AG09309 (cell line): ENCODE measurements at places on chromosomes 13 and 19.

- DNase-seq = no peak
Observed at GRCh38 chr13:32147193-32147592, 115.6 kb downstream of the FRY start.

DNA sequence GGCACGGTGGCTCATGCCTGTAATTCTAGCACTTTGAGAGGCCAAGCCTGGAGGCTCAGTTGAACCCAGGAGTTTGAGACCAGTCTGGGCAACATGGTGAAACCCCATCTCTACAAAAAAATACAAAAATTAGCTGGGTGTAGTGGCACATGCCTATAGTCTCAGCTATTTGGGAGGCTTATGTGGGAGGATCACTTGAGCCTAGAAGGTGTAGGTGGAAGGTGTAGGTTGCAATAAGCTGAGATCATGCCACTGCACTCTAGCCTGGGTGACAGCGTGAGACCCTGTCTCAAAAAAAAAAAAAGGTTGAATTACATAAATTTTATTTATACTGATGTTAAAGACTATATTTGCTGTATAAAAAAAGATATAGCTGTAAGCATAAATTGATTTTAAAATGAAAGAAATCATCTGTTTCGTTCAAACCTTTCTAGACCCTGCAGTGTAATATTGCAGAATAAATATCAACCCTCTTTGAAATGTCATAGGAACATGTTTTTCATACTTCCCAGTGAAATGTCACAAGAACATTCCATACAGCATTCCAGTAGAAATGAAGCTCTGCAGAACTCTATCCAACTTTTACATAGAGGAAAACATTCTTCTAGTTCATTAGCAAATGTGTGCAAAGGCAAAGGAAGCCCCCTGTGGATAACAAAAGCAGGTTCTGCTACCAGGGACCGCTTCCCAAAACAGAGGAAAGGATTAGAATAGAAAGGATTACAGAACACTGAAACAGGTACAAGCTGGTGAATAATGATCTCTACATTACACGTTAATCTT, 76.0 kb downstream of the CAB39L start:
- DNase-seq = no peak

GRCh38 chr13:95035311-95036109, 265.7 kb downstream of the ABCC4 start:
- DNase-seq = no peak

- no peak for DNase-seq
Observed at GRCh38 chr19:20247016-20247683, 80.1 kb downstream of the ZNF486 start.
